SK-N-SH (cell line): ENCODE measurements at places on chromosomes 7 and 10.

GRCh38 chr10:89684604-89685003, 16.8 kb upstream of the KIF20B start:
- DNase-seq: no peak

- no peak for DNase-seq
Measured at GRCh38 chr7:119944601-119944972, 328.4 kb upstream of the KCND2 start.

- DNase-seq: no peak
Measured at GRCh38 chr10:29479981-29480954, 154.5 kb downstream of the SVIL start.

DNA sequence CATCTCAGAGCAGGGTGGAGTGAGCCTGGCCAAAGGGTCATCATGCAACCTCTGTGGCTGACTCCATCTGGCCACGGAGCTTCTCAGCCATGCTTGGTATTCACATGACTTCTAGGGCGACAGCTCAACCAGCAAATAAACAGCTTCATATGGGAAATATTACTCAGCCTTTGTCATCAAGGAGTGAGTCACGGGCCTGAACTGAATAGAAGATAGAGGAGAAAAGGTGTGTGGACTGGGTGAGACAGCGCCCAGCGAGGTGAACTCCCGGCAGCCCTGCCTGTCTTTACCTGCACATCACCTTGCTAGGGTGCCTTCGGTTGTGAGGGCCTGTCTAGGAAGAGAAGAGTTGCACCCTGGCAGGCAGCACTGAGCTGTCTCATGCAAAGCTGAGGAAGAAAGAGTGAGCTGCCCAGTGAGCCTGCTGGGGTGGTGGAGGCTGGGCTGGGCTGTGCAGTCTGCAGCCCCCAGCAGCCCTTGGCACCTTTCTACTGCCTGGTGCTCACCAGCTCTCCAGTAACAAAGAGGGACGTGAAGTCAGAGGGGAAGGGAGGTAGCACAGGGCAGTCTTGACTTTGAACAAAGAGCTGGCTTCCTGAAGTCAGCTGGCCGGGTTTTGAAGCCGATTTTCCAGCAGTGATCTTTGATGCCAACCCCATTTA, 114.2 kb downstream of the EGFR start:
- no peak for DNase-seq

DNA sequence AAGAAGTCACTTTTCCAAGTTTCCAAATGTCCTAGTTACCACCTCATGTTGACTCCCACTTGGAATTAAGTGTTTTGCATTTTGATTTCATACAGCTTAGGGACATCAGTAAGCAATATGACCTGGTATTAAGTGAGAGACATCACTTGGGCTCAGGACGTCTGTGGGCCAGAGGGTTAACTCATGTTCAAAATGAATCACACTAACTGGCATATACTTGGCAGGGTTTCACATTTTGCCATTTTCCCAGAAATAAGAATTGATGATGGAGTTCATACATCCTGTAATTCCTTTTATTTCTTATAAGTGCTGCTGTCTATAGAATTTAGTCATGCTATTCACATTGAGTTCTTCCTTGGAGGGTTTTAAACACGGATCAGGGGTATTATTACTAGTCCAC, 516.5 kb downstream of the PHTF2 start:
- no peak for DNase-seq

DNA sequence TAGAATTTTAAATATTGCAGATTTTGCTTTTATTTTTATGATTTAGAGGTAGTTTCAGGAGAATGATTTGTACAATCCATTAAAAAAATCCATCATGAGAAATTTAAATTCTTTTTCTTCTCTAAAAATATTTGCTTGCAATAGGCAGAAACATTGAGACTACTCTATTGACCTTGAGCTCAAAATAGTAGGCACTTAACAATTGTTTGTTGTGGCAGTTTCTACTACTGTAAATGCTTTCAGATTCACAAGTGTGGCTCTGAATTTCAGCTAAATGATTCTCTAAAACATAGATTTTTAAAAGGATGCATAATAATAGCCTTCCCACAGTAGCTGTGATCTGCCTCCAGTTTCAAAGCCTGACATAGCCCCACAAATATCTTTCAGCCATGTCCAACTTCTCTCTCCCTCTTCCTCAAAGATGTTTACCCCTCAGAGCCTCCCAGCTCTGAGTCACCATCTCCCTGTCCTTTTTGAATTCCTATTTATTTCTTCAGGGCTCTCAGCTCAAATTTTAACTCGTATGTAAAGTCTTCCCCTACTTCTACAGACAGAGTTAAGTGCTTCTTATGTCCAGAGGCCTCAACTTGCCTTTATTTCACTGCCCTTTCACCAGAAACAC, 160.5 kb downstream of the AOAH start:
- DNase-seq: no peak

DNA sequence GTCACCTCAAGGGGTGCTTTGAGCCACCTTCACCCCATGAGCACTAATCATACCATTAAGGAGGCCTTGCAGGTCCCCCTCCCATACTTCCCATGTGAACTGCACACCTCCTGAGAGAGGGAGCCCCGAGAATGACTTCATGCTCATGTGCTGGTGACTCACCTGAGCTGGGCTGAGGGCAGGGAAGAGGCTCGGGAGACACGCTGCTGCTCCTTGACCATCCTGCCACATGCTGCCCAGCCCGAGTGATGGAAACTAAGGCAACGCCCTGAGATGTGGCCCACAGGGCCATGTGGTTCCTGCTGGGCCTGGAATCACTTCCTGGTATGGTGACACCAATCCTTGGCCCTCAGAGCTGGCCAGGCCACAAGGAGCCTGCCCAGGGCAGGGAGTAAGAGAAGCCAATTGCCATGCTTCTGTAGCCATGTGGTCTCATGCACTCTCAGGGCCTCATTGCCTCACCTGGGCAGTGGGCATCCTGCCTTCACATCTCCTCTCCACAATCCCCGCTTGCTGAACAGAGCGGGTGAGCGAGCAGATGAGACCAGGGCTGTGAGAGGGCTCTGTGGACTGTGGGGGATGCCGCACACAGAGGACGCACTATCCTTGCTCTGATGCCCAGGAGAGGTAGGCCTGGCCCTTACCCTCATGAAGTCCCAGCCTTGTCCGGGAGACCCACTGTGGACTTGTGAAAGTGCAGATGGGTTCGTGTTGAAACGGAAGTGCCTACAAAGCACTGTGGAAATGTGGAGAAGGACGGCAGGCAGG, 18.3 kb upstream of the PPIF start:
- DNase-seq: no peak

- no peak for DNase-seq
Measured at GRCh38 chr7:92815412-92815811, 21.0 kb downstream of the CDK6 start.
